ENCODE measurements at places on chromosomes 2 and 18.

- no peak for DNase-seq
Observed at GRCh38 chr2:33707312-33707711, 108.2 kb upstream of the FAM98A start.

- DNase-seq, result no peak
Observed at GRCh38 chr2:157732596-157732995, 103.9 kb upstream of the ACVR1C start.

DNA sequence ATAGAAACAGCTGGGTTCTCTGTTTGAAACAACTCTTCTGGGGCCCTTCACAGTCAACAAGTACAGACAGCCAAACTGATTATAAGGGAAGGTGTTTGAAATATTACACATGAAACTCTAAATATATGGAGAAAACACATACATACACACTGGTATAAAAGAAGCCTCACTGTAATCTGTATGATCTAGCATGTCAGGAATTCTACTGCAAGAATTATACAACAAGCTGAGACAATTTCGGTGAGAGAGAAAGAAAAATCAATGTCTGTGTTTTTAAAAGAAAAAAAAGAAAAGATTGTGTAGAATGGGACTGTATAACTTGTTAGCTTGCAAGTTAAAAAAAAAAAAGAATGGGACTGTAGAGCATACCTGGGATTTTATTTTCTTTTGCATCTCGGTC is 26.3 kb downstream of the IRS1 start:
- DNase-seq, result no peak

- no peak for DNase-seq
Observed at GRCh38 chr18:31512203-31512764, 14.3 kb downstream of the DSG2 start.

- no peak for DNase-seq
Observed at GRCh38 chr2:172305066-172305465, 122.3 kb upstream of the ITGA6 start.

Data from activated naive CD4-positive, alpha-beta T cell (primary cell).